NCI-H1048 (cell line): ENCODE measurements at places on chromosomes 7 and 10.

GRCh38 chr7:114539575-114539974, 125.0 kb downstream of the FOXP2 start:
- no peak for DNase-seq

GRCh38 chr10:114094795-114095194, 51.1 kb downstream of the ADRB1 start:
- no peak for DNase-seq

DNA sequence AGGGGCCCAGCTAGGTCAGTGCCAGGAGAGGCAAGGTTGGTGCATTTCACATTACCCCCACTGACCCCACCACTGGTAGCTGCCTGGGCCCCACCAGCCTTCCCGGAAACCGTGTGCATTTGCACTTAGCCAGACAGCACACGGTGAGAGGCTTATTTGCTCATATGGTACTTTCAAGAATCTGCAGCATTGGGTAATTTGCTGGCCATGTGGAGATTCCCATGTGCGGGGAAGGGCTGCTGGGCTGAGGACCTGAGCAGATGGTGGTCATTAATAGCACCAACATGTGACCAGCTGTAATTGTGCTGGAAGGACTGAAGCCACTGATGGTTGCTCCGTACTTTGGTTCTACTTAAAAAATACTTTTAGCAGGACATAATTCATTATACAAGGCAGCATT, 323.8 kb downstream of the DPP6 start:
- DNase-seq = no peak

GRCh38 chr10:119139464-119140067, 25.9 kb downstream of the SFXN4 start:
- no peak for DNase-seq

GRCh38 chr10:14776546-14776945, 1.8 kb upstream of the FAM107B start:
- no peak for DNase-seq

GRCh38 chr10:51121861-51122260, 47.6 kb downstream of the PRKG1 start:
- DNase-seq = no peak

DNA sequence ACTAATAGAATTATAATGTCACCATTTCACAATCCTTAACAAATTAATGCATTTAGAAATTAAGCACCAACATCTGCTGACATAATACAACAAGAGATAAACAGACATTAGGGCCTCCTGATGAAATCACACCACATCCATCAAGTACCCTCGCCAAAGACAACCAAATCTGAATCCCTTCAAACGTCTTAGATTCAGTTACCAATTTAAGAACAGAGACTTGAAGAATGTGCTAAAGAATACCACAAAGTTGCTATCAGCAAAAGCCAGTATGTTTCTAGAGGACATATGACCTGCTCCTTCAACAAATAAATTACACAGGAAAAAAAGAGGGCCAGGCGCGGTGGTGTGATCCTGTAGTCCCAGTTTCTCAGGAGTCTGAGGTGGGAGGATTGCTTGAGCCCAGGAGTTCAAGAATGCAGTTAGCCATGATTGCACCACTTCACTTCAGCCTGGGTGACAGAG, 144.5 kb downstream of the REEP3 start:
- no peak for DNase-seq

DNA sequence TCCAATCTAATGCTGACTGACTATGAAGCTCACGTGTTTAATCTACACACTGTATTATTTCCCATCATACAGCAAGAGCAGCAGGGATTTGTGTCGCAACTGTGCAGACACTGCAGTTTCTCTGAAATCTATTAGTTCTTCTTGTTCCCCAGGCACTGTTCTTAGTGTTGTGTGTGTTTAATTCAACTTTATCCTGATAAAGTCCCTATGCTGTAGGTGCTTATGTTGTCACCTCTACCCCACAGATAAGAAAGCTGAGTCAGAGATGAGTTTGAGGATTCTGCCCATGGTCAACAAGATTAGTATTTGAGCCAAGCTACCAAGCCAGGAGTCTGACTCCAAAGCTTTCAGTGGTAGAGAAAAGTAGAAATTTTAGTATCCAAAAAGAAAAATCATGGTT, 22.5 kb upstream of the EPHB6 start:
- DNase-seq = no peak

DNA sequence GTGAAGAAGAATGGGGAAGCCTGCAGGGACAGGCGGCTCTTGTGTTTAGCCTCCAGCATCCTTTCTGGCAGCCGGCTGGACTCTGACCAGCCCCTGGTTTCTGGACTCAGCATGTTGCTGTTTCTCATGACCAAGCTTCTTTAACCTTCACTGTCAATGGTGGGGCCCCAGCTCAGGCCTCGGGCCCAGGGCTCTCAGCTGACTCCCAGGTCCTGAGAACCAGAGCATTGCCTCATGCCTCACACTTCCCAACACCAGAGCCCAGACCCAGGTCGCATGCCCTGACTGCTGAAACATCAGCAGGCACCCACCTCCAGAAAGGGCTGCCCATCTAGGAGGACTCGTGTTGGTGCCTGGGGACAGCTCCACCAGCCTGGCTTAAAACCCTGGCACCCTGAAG, 34.8 kb upstream of the FGFR2 start:
- no peak for DNase-seq

GRCh38 chr10:53469383-53469782, 696.8 kb upstream of the MBL2 start:
- no peak for DNase-seq

GRCh38 chr7:116210345-116211005, at the start of gene TES:
TES (plus strand) TSS chr7:116210539; CDS start chr7:116210708, 169 bp downstream.
- DNase-seq = no peak

- no peak for DNase-seq
These were observed 6.3 kb upstream of the CDH23 start for GRCh38 chr10:71390461-71390835.

DNA sequence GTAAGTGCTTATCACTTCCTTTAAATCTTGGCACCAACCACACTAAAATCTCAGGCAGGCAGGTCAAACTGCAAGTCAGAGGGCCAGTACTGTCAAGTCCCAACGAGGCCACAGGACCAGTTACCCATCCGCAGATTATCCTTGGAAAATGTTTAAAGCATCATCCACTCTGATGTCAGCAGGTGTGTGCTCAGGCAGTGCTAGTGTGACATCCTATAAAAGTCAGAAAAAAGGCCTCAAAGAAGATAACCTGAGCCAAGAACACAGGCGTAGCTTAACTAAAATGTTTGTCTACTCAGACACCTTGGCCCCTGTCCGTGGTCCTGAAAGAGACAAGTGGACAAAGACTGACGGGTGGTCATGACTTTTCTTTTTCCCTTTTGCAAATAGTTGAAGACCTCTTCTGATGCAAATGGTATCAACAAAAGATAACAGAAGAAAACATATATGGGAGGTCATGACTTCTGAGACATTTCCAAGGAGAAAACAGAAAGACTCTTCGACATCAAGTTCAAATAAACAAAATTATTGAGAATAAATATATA, 309.3 kb downstream of the KCNMA1 start:
- no peak for DNase-seq

GRCh38 chr7:32001948-32002347, 68.3 kb downstream of the PDE1C start:
- no peak for DNase-seq

- DNase-seq = peak; percentile 77
These were observed 702 bp upstream of the KAZALD1 start for GRCh38 chr10:101060951-101061623.

GRCh38 chr10:105793071-105793470, 1152.0 kb downstream of the SORCS3 start:
- DNase-seq = no peak

GRCh38 chr7:117036836-117037235, 83.5 kb downstream of the ST7 start:
- DNase-seq = no peak

GRCh38 chr10:97522071-97522470, 23.3 kb downstream of the UBTD1 start:
- DNase-seq = no peak

DNA sequence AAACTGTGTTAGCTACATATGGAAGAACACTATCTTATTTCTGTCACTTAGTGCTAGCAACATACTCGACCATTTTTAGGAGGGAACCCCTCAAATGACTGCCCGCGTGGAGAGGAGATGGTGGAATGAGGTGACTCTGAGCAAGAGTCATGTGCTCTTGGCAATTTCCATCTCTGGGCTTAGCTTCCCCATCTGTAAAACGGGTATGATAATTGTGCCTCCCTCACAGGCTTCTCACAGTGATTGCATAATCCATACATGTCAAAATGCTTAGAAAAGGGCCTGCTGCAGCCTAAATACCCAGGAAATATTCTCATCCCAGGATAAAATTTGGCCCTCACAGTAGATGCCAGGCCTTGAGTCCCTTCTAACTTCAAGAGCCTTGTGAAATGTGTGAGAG, 86.6 kb downstream of the WDFY4 start:
- DNase-seq = no peak

DNA sequence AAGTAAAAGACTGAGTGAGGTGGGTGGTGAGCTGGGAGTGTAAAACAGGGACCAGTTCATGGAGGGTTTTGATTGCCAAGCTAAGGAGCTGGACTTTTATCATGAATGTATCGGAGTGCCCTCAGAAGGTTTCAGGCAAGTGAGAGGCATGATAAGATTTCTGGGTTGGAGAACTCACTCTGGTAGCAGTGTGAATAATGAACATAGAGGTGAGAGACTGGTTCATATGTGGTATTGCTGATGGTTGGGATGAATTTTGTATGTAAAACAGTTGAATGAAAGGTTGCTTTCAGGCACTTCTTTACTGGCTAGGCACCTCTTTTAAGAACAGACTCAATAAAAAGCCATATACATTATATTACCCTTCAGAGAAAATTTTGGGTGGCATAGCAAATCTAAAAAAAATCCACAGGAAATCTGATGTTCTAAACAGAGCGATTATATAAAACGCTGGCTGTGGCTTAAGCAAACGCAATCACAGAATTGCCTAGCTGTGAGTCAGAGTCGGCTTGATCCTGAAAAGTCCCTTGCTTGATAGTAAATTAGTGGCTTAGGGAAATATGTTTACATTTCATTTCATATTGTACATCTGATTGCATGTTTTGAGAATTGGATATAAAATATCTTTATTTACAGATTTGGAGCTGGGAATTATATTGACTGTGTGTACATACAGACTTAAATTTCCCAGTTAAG, 92.9 kb upstream of the HDAC9 start:
- DNase-seq = no peak

- no peak for DNase-seq
These were observed 295.9 kb upstream of the FOXK1 start for GRCh38 chr7:4386190-4386589.

DNA sequence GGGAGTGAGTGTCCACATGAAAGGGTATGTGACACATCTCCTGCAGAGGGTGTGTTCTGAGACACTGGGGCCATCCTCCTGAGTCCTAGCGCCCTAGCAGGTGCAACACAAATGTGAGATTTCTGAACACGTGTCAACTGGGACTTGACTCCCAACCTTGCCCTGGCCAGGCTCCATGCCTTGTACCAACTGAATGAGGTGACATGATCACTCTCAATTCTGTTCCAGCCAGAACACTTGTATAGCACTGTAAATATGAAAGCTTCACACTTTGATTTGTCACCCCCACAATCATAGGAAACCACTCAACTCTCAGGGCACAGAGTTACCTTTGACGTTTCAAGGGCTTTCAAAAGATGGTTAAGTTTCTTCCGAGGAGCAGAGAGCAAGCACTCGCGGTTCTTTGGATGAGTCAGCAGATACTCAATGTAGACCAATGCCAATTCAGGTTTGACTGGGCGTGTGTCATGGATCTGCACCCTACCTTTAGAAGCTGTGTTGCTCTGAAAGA, 48.6 kb downstream of the NCAPG2 start:
- no peak for DNase-seq

DNA sequence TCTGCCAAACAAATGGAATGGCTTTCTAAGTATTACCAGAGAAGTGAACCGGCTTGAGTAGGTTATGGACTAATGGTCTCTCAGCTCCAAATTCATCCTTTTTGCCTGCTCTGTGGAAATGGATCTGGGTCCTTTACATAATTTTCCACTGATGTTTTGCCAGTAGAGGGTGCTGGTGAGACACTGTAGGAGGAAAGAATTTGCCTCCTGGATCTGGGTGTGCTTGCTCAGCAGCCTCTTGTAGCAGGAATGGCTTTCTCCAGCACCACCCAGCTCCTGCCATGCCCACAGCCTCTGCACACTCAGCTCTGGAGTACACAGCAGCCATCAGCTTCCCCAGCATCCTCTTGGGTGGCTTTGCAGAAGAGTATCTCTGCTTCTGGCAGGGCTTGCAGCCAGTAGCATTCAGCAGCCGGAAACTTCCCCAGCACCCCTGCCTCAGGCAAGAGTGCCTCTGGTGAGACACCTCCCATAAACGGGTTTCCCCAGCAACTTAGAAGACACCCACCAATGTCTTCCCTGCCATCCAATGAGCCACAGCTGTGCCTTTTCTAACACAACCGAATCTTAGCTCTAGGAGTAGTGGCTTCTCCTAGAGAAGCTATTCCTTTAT, 235.0 kb upstream of the PLPP4 start:
- no peak for DNase-seq

DNA sequence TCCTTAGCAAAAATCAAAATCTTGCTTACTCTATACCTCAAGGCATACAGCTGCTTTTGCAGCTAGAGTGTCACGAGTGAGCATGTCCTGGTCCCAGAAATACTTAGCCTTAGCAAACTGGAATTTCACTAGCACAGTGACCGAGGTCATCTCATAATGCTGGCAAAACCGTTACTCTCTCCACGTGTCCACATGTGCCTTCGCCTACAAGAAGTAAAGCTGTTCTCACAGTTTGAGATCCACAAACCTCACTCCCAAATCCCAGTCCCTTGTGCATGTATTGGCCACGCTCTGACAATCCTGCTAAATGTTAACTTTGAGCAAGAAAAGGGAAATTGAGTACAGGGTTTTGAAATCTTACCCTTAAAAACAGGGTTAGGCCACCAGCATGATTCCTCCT, 111.0 kb upstream of the PLXDC2 start:
- no peak for DNase-seq

- DNase-seq = no peak
These were observed 50.6 kb downstream of the PTPRN2 start for GRCh38 chr7:158536871-158537515.

DNA sequence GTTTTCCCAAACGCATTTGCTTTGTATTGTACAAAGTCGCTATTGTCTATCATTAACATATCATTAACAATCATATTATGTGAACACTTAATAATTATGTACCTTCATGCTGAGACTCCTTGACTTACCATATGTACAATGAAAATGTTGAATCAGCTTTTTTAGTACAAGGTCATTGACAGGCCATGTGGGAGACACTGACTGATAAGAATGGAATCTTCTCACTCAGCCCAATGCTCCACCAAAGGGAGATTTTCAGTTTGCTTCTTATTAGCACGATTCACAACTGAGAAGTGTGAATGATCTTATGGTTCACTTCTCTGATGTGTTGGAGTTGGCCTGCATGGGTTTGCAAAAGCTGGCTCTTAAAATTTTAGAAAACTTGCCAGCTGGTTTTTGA, 253.5 kb upstream of the TEX47 start:
- no peak for DNase-seq
